ENCODE measurements at places on chromosomes 12 and 14.

GRCh38 chr14:22667881-22668280 is 23.7 kb upstream of the OR6J1 start:
- DNase-seq: no peak

GRCh38 chr12:46653311-46653710 is 172.5 kb downstream of the SLC38A4 start:
- no peak for DNase-seq

GRCh38 chr14:65517635-65518542 is 105.4 kb downstream of the FUT8 start:
- DNase-seq: no peak

- DNase-seq: no peak
Observed at GRCh38 chr14:93970585-93970964, 5.8 kb downstream of the ASB2 start.

GRCh38 chr12:93127582-93128331 is 198.7 kb upstream of the EEA1 start:
- no peak for DNase-seq

GRCh38 chr14:96751505-96751904 is 45.7 kb upstream of the VRK1 start:
- no peak for DNase-seq

- DNase-seq: no peak
Observed at GRCh38 chr12:107349839-107350238, 256.5 kb upstream of the CRY1 start.

GRCh38 chr12:27179400-27180214 is 64.5 kb upstream of the STK38L start:
- peak; percentile 60 for DNase-seq

GRCh38 chr14:102418169-102418852 is 55.6 kb downstream of the TECPR2 start:
- no peak for DNase-seq

GRCh38 chr12:131052929-131053328 is 99.2 kb downstream of the ADGRD1 start:
- no peak for DNase-seq

DNA sequence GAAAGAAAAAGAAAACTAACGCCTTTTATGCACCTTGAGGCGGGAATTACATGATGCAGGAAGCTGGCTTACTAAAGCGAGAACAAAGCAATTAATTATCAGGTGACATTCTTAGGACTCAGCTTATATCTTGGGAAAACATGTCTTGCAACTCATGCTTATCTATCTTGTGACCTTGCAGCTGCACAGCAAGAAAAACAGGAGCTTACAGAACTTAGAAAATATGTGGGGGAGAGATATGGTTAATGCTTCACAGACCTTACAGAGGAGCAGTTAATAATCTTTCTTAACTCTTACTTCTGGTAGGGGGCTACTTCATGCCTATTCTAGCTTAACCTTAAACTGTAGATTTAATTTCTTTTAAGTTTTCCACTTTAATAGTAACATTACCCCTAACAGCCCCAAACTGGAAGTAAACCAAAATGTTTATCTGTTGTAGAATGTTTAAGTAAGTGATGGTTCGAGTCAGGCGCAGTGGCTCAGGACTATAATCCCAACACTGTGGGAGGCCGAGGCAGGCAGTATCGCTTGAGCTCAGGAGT is 13.2 kb upstream of the OR11G2 start:
- no peak for DNase-seq

DNA sequence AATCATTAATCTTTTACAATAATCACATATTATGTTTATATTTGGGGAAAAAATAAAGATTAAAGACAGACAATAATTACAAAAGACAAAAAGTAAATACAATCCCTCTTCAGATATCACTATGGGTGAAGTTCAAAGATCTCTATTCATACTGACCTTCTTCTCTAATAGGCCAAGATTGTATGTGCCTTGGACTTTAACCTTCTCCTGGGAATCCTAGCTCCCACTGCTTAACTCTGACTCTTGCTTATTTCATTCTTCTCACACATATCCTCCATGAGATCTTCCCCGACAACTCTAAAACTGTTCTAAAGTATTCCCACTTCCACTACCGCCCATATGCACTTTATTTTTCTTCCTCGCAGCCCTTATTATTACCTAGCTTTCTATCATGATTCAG is 83.8 kb downstream of the EEA1 start:
- DNase-seq: no peak

GRCh38 chr12:80701388-80701787 is 6.0 kb upstream of the MYF6 start:
- peak; percentile 23 for DNase-seq

GRCh38 chr14:54754623-54755386 is 147.8 kb downstream of the GCH1 start:
- no peak for DNase-seq

DNA sequence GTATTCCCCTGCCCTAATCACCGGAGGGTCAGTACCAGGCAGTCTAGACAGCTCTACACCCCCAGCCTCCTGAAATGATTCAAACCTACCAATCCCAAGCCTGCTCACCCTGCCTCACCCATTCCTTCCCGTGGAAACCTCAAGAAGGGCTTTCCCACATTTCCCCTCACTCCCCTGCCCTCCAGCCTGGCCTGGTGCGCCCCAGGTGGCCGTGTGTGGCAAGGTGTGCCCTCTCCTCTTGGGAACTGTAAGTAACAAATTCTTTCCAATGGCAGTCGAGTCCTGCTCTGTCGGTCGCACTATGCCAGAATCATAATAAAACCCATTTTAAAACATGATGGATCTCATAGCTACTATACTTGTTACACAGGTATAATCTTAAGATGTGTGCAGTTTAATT is 13.9 kb upstream of the DEGS2 start:
- no peak for DNase-seq

- peak; percentile 47 for DNase-seq
Observed at GRCh38 chr12:31629756-31630732, 29.4 kb upstream of the ETFBKMT start.

GRCh38 chr12:98948343-98948949 is 303.4 kb downstream of the APAF1 start:
- DNase-seq: no peak

GRCh38 chr14:23149745-23150144 is 30.7 kb upstream of the CEBPE start:
- no peak for DNase-seq

- no peak for DNase-seq
Observed at GRCh38 chr14:39109893-39110715, 4.0 kb upstream of the GEMIN2 start.

DNA sequence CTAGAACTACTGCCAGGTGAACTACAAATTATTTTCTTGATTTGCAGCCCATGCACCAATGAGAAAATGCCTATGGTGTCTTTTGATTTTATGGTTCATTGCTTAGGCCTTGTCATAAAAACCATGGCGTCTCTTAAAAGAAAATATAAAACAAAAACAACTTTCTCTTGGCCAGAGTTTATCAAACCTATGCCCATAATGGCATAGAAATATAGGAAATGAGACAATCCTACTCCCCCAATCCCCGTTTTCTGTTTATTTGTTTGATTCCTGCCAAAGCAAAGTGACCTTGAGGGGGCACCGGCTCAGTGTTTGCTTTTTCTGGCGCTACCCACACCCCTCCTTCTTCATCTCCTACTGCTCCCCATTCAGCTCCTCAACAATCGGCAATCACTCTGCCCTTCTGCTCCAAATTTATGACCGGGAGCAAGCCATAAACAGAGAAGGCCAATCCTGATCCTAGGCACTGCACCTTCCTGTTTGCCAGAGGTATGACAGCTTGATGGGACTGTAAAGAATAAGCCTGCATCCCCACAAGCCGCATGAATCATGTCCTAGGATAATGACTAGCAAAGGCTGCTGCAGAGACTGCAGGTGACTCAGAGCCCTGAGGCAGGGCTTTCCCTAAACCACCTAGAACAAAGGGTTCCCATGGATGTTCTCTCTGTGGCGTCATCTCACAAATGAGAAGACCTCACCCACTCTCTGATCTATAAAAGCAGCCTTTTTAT is 874.9 kb downstream of the NRXN3 start:
- peak; percentile 30 for DNase-seq

DNA sequence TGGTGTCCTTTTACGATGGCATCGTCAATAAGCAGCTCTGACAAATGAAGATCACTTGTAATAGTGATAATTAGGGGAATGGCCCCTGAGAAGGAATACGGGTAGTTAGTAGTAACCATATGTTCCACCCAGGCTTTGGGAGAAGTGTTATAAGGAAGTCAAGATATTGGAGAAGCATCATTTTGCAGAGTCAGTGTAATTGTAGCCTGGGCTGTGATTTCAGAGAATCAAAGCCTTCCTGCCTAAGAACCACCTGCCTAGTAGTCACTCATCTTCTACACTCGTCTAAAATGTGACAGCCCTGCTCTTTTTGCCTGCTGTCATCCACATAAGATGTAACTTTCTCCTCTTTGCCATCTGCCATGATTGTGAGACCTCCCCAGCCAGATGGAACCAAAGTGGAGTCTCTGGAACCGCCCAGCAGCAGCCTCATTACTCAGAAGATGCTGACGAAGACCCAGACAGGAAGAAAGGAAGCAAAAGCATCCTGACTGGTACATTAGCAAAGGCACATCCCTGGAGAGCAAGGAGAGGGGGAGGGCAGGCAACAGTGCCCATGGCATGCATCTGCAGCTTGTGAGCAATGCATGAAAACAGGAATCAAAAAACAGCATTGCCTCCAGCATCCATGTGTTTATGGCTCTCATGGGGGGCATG is 12.6 kb upstream of the EDDM3A start:
- DNase-seq: no peak

- DNase-seq: peak; percentile 88
Observed at GRCh38 chr14:76151398-76152332, at the start of gene GPATCH2L. GPATCH2L (plus strand) TSS chr14:76151922; CDS start chr14:76154364, 2,442 bp downstream.

- no peak for DNase-seq
Observed at GRCh38 chr14:54490445-54491175, 1.8 kb upstream of the GMFB start.

GRCh38 chr12:118307069-118307954 is 65.4 kb downstream of the TAOK3 start:
- peak; percentile 60 for DNase-seq

- no peak for DNase-seq
Observed at GRCh38 chr14:61872452-61872851, 110.2 kb downstream of the SNAPC1 start.

GRCh38 chr12:102799229-102799628 is 117.8 kb downstream of the PAH start:
- DNase-seq: no peak

DNA sequence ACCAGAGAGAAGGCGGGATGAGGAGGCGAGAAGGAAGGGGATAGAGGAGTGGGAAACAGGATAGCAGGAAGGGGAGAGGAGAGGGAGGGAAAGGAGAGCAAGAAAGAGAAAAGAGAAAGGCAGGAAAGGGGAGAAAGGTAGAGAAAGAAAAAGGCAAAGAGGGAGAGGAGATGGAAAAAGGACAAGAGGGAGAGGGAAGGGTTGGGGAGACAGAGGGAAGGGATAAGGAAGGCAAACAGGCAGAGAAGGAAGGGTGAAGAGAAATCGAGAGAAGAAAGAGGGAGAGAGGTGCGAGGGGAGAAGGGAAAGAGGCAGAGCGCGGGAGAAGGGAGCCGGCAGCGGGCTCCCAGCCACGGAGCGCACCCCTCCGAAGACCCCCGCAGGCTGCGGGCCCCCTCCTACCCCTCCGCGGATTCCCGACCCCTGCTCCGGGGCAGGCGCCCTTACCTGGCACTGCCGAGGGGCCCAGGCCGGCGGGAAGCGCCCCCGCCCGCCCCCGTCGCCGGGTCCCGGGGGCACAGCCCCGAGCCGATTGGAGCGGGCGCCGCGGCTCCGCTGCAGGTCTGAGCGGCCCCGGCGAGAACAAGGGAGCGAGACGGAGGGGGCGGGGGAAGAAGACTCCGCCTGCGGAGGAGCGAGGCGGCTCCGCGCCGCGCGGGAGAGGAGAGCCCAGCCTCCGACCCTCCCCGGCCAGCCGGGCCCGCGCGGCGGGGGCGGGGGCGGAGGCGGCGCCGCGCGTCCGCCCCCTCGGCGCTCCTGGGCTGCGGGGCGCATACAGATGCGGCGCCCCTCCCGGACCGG is at the start of gene CDH24:
TSS of gene CDH24 (minus strand) at position 565 of the 801 bp plus-strand sequence. CDS start 1,787 bp downstream, outside the sequence.
- peak; percentile 76 for DNase-seq

- DNase-seq: no peak
Observed at GRCh38 chr14:45095143-45095542, 11.2 kb downstream of the PRPF39 start.

- peak; percentile 60 for DNase-seq
Observed at GRCh38 chr12:116320791-116321217, 43.3 kb upstream of the MED13L start.

DNA sequence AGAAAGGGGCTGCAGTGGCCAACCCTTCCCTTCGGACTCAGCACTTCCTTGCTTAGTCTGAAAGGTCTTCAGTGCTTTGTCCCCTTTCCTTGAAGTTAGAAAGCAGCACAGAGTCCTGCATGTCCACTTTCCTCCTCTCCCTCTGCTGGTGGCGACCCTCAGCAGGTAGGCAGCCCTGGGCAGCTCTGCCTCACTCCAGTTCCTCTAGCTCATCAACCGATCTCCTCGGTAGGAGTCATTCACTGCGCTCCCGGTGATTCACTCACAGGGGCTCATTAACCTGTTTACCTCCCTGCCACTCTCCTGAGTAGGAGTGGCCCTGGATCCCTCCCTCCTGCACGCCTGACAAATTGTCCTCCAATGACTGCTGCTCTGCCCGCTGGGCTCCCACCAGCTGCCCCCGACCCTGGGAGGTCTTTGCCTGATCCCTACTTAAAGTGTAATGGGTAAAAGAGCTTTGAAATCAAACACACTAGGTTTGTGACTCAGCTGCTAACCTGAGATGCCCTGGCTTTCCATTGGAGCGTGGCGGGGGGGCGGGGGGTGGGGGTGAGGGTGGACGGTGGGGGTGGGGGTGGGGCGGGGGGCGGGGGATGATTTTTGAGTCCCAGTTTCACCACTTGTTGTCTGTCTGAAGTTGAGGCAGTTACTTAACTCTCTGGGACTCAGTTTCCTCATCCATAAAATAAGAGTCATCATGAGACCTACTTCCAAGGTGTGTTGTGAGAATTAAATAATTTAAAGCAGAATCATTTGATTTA is 4.2 kb downstream of the SCNN1A start:
- peak; percentile 49 for DNase-seq

DNA sequence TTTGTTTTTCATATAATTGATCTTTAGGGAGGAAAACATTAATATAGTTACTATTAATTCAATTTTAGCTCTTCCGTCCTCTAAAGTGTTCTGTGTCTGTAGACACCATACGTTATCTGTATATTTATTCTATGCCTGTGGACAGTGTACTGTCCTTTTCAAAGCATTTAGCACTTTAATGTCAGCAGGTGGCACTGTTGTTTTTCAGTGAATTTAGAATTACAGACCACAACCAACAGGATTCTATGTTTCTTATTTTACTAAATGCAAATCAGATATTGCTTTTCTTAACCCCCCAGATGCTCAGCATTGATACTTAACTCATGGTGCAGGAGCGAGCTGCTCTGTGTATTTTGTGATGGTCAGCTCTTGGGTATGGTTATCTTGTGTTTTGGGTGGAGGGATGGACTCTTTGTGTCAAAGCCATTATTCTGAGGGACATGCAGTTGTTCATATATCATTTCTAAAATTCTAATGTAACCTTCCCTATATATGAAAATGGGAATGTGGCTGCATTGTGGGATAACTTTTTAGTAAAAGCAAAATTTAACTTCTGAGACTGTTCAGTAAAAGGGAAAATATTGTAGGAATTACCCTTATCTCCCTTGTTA is 65.2 kb downstream of the PAPOLA start:
- no peak for DNase-seq

- no peak for DNase-seq
Observed at GRCh38 chr12:125220404-125221273, 155.4 kb downstream of the AACS start.

GRCh38 chr14:88799522-88799921 is 6.8 kb upstream of the EML5 start:
- no peak for DNase-seq

- peak; percentile 42 for DNase-seq
Observed at GRCh38 chr12:80702889-80703805, 4.3 kb upstream of the MYF6 start.

GRCh38 chr12:76820888-76821482 is 57.1 kb downstream of the ZDHHC17 start:
- peak; percentile 15 for DNase-seq
